ENCODE measurements at places on chromosomes 1 and 21.
A peak's percentile ranks its signal among the peaks of the same experiment; 100 is the strongest.

GRCh38 chr1:215497528-215497927 lies 69.6 kb upstream of the KCTD3 start:
- DNase-seq, result no peak

GRCh38 chr1:63366908-63367214 lies 566 bp upstream of the ALG6 start:
- no peak for DNase-seq

GRCh38 chr1:183346276-183346732 lies 71.9 kb downstream of the NMNAT2 start:
- DNase-seq, result no peak

GRCh38 chr21:45617021-45617921 lies 26.3 kb upstream of the PCBP3 start:
- no peak for DNase-seq

DNA sequence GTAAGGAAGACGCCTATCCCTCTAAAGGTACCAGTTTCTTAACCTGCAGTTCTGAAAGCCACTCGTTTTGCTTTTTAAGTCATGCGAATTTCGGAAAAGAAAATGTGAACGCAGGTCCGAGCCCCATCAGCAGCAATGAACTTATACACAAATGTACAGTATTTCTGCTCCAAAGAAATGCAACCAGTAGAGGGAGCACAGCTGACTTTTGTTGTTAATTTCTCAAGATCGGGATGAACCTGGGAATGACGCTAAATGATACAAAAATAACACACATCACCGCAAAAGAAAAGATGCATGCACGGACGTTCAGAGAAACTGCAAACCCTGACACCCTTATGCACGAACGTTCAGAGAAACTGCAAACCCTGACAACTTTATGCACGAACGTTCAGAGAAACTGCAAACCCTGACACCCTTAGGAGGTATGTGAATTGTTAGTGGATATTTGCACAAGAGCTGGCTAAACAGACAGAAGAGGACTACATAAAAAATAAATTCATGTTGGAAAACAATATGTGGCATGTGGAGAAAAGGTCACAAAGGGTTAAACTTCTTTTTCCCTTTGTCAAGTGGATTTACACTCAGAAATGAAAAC lies 3.5 kb upstream of the TIAM1 start:
- no peak for DNase-seq

DNA sequence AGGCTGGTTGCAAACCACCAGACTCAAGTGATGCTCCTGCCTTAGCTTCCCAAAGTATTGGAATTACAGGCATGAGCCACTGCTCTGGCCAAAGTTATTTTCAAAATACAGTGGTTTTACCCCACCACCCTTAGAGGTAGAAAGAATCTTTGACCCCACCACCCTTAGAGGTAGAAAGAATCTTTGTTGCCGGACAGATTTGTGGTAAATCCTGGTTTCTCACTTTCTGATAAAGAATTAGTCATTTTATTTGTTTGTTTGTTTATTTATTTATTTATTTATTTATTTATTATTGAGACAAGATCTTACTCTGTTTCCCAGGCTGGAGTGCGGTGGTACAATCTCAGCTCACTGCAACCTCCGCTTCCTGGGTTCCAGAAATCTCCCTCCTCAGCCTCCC lies 55.9 kb downstream of the NFIA start:
- no peak for DNase-seq

DNA sequence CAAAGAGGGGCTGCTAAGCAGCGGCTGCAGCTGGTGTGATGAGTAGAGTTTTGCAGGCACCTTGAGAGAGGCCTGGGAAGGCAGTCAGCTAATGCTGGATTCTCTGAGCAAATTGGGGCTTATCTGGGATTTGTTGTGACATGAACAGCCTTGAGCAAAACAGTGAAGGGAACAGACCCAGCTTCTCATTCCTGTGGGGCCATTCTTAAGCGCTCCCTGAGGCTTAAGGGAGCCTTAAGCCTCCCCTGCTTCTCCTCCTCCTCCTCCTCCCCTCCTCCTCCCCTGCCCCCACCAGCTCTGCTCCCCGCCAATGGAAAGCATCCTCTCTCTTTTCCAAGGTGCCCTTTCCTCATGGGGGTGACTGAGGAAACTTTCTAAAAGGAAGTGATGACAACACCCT lies 21.3 kb downstream of the HMGCS2 start:
- DNase-seq, result no peak

GRCh38 chr1:20138346-20138745 lies 777 bp upstream of the PLA2G2F start:
- no peak for DNase-seq

DNA sequence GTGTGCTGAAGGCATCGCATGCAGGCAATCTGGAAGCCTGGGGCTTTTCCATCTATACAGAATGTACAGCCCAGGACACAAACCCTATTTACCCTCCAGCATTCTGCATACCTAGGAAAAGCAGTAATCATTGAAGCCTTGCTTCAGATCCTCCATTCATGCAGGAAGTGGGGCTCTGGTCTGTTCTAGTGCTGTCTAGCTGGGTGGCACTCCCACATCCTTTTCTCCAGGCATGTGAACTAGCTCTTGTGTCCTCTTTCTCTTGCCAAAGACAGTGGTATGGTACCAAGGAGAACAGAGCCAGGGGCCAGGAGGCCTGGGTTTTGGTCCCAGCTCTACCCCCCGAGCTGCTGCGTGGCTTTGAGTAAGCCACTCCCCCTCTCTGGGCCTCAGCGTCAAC lies 21.7 kb downstream of the LRP8 start:
- no peak for DNase-seq

GRCh38 chr1:110876748-110877341 lies 3.9 kb downstream of the CD53 start:
- DNase-seq, result no peak

DNA sequence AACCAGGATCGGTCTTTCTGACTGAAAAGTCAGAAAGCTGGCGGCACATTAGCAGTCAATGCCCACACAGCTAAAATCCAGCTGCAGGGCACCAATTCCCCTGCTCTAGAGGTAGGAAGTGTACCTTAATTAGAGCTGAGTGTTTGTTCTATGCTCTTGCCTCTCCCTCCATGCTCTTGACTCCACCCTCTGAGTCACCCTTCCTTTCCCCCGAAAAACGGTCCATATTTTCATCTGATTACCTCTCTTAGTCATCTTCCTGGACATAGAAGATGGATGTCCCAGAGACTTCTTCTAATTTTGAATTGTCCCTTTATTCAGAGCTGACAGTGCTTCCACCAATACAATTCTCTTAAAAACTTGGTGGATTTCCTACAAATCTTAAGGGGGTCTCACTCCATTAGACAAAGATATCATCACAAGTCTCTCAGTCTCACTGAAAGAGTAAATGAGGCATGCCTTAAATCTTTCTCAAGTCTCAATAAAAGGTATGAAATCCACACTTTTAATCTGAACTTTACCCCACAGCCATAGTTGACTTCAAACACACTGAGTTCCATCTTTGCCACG lies 44.1 kb upstream of the SLC19A1 start:
- DNase-seq, result no peak

GRCh38 chr1:88302843-88303486 lies 381.1 kb upstream of the PKN2 start:
- DNase-seq, result no peak

DNA sequence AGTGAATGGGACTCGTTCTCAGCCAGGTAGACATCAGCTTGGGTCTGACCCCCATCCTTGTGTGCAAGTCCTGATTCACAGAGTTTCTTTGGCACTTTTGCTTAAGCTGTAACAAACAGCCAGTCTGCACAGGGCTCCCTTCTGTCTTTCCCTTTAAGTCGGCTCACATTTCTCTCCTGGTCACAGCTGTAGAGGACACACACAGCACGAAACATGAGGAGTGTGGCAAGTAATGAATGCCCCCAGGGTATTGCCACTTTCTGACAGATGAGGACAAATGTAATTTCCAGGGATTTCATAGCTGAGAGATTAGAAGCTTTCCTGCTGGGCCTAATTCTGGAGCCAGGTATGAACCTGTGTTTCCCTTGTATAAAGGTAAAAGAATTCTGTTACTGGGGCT lies 423.5 kb downstream of the KIF26B start:
- no peak for DNase-seq

DNA sequence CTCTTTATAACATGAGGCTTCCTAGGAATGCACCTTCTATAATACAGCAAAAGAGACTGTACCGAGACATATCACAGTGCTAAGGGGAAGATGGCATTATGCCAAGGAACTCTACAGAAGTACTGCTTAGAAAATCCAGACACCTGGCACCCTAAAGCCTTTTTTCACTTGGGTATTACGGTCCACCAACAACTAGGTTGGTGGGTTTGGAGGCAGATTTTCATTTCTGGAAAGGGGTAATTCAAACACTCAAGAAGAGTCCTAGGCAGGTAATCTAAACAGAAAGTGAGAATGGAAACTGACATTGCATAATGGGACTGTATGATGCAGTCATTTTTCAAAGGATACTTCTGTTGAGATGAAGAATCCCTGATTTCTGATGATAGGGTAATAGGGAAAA lies 19.6 kb downstream of the SCMH1 start:
- DNase-seq, result no peak

GRCh38 chr1:33257207-33257771 lies 997 bp downstream of the ZNF362 start:
- DNase-seq, result no peak

- no peak for DNase-seq
Measured at GRCh38 chr1:225767634-225768540, 9.7 kb upstream of the SRP9 start.

- DNase-seq, result no peak
Measured at GRCh38 chr1:98429965-98430443, 231.5 kb upstream of the SNX7 start.

GRCh38 chr1:206116873-206117150 lies 376 bp downstream of the AVPR1B start:
- DNase-seq, result no peak

- DNase-seq, result peak; percentile 47
Measured at GRCh38 chr1:61157468-61157987, 75.2 kb downstream of the NFIA start.

DNA sequence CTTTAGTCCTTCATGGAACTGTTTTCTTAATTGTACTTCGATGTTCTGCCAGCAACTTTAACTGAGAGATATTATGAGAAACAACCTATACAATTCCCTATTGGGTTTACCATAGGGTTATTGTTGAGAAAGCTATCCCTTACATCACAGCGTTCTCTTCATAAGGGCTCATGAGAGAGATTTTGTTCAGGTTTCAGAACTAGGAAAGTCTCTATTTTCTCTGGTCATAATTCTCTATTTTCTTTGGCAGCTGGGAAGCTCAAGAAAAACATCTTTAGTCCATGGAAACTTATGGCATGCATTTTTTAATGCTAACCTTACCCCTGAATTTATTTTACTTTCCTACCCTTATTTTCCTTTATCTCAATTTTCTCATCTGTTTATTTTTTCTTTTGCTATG lies 38.2 kb downstream of the NMNAT2 start:
- DNase-seq, result no peak

GRCh38 chr1:184416946-184417345 lies 30.1 kb downstream of the C1orf21 start:
- no peak for DNase-seq

DNA sequence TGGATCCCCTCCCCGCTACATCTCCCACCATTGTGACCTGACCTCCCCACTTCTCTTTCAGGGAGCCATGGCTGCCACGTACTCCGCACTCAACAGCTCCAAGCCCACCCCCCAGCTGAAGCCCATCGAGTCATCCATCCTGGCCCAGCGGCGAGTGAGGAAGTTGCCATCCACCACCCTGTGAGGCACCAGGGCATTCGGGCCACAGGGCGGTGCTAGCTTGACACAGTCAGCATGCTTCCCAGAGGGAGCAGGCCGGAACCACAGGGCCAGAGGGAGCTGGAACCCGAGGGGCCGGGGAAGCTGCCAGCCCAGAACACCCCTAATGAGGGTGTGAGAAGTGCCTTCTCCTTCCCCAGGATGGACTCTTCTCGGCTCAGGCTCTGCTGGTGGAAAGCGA lies 44.5 kb downstream of the RPS6KA1 start:
- no peak for DNase-seq

- DNase-seq, result no peak
Measured at GRCh38 chr1:247812637-247813036, 11.3 kb downstream of the OR14A16 start.

GRCh38 chr1:153985941-153986761 lies at the start of gene RAB13:
RAB13 (minus strand) TSS chr1:153986339; CDS start chr1:153986236, 103 bp downstream.
- DNase-seq, result no peak

- DNase-seq, result no peak
Measured at GRCh38 chr1:72851597-72851996, 569.3 kb upstream of the NEGR1 start.

DNA sequence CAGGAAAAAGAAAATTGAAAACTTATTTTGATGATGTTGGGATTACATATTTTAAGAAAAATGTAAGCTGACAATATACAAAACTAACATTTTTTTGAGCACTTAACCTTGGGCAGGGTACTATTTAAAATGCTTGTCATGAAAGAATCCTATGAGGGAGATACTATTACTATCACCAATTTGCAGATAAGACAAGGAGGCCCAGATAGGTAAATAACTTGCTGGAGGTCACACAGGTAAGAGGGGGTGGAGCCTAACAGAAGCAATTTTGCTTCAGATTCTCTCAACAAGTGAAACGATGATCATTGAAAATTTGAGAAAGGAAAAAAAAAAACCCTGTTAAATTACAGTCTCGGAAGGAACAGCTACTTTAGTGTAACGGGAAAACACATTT lies 1.2 kb downstream of the GART start:
- no peak for DNase-seq

GRCh38 chr1:99650773-99651437 lies 5.0 kb downstream of the PALMD start:
- DNase-seq, result no peak

- DNase-seq, result no peak
Measured at GRCh38 chr1:116404699-116405098, 31.7 kb downstream of the ATP1A1 start.

GRCh38 chr1:62184336-62184735 lies 10.3 kb upstream of the L1TD1 start:
- no peak for DNase-seq

DNA sequence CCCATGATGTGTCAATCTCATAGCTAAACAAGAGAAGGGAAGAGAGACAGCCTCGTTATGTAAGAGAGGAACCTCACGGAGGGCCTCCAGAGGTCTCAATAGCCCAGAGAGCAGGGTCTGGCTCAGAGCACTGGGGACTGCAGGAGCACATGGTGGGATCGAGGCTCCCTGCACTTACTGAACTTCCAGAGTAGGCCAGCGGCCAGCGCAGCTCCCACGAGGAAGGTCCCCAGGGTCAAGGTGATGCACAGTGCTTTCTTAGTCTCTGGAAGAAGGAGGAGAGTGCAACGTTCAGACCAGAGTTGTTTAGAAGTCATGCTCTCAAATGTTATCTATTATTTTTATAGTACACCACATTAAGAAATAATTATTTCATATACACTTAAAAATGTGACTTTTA lies 18.6 kb downstream of the TMPRSS2 start:
- no peak for DNase-seq

GRCh38 chr21:44820851-44821250 lies 3.0 kb upstream of the SUMO3 start:
- no peak for DNase-seq

- DNase-seq, result no peak
Measured at GRCh38 chr1:220918285-220918951, 39.2 kb downstream of the HLX start.

- no peak for DNase-seq
Measured at GRCh38 chr1:9338397-9339246, 45.9 kb downstream of the SPSB1 start.

GRCh38 chr1:53062708-53063591 lies 937 bp downstream of the PODN start:
- DNase-seq, result no peak
